Testis (tissue), 5 donors: ENCODE measurements at places on chromosomes 2 and 18. TPM values are rescaled to one million over a fixed set of nuclear protein-coding genes. Genes with fewer than 3 reads are reported as not detected.
A peak's percentile ranks its signal among the peaks of the same experiment; 100 is the strongest.

C2orf80 gene
- total RNA-seq, result not detected

CDKL4 gene
- 4.2 TPM for total RNA-seq

LTBP1 gene
- total RNA-seq, result 39.6 TPM

ZNF532 gene
- total RNA-seq, result 131 TPM

ALMS1 gene
- 201 TPM for total RNA-seq

HOXD9 gene
- 21.2 TPM for total RNA-seq

SEPTIN10 gene
- total RNA-seq, result 118 TPM

NT5DC4 gene
- 2.8 TPM for total RNA-seq

- peak; percentile 55 for DNase-seq
Observed at GRCh38 chr18:49723648-49724180, 89.6 kb downstream of the ACAA2 start.

DNA sequence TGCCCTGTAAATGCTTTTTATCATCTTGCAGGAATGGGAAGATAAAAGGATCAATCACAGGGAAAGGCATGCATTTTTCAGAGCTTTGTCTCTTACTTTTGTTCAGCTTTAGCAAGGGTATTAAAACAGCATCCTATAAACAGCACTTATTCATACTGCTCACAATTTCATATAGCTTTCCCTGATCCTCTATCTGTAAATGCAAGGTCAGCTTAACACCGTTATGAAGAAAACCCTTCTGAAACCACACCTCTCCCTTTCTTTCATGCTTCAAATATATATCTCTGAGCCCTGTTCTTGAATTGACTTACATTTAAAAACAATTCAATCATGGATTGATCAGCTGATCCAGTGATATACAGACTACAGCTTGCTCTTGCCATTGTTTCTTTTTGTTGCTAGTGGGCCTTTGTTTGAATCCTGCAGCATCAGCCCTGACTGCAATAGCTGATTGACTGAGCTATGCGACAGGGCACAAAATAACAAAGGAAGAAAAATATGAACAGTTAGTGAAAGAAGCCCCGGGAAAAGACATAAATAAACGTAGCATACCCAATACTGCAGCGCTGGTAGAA, 795.5 kb upstream of the CDH2 start:
- DNase-seq, result no peak

DNA sequence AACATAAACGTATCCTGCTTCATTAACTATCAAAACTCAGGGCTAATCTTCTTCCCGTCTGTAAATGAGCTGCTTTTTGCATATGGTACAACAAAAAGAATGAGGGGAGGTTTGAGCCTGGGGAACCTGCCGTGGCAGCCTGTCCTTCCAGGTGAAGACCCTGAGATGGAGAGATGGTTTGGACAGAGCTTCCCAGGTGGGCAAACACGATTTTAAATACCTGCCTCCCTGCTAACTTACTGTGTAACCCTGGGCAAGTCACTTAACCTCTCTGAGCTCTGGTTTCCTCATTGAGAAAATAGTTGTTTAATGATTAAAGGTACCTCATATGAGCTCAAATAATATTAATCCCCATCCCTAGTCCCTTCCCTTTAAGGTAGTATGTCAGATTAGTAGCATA, 9.0 kb downstream of the EMX1 start:
- DNase-seq, result no peak

DNA sequence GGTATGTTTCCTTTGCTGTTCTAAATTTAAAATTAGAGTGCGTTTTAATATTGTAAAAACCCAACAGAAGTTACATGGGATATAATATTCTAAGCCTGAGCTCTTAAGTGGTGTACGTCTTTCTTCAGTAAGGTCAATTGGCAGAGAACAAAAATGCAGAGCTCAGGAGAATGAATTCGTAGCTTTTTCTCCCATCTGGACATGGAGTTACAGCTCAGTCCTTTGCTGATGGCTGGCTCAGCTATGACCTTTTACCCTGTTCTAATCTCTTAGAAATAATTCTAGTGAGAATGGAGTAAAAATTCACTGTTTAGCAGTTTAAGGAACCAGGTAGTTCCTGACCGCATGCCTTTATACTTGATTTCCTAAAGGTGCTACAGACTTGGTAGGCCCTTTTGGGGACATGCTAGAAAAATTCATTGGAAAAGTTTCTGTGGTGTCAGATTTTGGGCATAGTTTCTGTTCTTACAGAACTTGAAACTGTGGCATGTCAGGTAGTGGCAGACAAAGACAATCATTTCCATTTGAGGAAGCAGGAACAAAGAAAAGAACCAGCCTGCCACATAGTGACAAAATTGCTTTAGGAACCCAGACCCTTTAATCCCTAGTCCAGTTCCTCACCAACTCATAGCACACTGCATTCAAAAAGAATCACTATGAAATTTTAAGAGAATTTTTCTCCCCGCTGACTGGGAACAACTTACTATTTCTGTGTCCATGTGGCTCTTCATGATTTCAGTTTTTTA, 566.8 kb upstream of the ZNF804A start:
- DNase-seq, result no peak

- DNase-seq, result no peak
Observed at GRCh38 chr2:218022131-218022850, 19.5 kb upstream of the TNS1 start.

DNA sequence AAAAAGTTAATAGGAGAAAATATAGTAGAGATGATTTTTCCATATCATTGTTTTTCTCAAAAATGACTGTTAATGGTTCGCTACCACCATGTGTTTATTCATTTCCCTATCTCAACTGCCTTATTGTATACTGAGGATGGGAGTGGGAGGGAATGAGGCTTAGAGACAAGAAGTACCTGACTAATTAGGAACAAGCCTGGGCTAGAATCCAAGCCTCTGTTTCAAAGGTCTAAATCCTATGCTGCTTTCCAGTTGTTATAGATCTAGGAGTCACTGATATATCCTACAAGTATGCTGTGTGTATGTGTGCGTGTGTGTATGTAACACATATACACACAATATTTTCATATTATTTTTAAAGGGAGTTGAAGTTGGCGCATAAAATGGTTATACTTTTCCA, 465.9 kb downstream of the EPHA4 start:
- DNase-seq, result no peak

GRCh38 chr2:41600460-41600859, 447.4 kb upstream of the PKDCC start:
- DNase-seq, result no peak

DNA sequence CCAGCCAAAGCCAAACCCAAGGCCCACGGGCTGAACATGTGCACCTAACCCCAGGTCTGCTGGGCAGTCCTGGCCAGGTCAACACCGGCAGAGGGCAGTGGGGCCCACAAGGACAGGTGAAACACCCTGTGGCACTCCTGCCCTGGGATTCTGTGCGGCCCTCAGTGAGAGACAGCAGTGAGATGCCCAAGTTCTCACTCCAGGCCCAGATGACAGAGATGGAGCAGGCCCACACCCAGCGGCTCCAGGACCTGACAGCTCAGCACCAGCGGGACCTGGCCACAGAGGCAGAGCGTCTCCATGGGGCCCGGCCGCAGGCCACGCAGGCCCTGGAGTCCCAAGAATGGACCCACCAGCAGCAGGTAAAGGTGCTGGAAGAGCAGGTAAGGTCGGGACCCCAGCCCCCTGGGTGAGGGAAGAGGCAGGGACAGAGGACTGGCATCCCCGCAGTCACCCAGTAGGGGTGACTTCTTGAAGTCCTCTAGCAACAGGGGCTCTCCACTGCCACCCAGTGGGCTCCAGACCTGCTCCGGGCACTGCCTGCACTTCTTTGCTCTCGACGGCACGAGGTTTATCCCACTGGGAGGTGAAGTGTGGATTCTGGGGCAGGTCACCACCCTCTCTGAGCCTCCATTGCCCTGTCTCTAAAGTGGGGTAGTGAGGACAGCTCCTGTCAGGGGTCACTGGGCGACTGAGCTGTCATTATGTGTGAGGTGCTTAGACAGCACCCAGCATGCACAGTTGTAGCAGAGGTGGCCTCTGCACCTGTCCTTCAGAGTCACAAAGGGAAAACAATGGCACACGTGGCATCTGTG, 8.8 kb upstream of the SNED1 start:
- DNase-seq, result peak; percentile 31

- no peak for DNase-seq
Observed at GRCh38 chr18:13246591-13246990, 28.0 kb downstream of the LDLRAD4 start.

DNA sequence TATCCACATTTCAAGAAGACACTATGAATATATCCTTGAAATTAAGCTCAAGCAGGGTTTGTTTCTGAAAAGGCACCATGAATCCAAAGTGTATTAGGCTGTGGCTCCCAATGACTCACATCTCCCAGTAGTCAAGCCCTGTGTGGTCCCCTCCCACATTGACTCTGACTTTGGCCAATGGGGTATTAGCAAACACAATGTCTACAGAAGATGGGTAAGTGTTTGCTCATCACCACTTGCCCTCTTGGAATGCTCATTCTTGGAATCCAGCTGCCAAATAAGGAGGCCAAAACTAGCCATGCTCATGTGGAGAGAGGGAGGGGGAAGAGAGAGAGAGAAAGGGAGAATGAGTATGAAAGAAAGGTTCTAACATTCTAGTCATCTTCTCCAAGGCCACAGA, 490.0 kb downstream of the TXNL1 start:
- no peak for DNase-seq

DNA sequence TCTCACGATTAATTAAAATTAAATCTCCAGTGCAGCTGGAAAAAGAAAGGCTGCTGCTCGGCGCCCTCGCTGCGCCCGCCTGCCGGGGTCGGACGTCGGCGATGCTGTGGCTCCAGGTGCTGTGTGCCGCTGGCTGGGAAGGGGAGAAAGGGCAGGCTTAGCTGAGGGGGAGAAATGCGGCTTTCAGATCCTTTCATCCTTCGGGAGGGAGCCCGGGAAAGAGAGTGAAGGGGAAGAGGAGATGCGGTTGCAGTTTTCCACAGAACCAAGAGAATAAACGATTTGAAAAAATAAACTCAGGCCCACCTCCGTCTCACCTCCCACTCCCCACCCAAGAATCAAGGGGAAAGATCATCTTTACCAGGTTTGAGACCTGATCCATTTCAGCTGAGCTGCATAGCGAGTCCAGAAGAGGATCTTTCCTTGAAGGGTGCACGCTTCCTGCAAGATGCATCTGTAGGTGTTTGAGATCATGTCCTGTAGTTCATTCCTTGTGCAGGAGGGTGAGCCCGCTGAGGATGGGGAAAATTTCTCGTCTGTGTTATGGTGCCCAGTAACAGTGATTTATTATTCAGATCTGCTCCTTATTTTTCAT, 495 bp downstream of the TMEM169 start:
- no peak for DNase-seq

DNA sequence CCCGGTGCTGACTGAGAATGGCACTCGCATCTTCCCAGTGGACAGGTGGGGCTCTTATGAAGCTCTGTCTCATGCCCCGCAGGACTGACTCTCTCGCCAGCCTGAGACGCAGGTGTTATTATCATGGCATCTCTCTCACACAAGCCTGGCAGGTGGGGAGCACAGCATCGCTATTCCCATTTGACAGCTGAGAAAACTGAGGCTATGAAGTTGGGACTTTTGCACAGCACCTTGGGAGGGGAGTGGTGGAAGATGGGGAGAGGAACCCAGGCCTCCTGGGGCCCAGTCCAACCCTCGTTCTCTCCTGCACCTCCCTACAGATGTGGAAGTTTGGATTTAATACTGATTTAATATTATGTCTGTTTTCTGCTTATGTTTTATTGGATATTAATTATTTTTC, 9.0 kb upstream of the NTSR2 start:
- no peak for DNase-seq

- DNase-seq, result no peak
Observed at GRCh38 chr2:237314681-237315080, 99.3 kb downstream of the COL6A3 start.

DNA sequence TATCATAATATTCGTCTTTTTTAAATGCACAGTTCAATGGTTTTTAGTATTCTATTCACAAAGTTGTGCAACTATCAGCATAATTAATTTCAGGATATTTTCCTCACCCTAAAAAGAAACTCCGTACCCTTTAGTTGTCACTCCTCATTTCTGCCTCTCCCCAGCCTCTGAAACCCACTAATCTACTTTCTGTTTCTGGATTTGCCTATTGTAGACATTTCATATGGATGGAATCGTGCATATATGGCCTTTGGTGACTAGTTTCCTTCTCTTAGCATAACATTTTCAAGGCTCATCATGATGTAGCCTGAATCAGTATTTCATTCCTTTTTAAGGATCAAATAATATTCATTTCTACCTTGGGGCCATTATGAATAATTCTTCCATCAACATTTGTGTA, 18.5 kb downstream of the NEURL3 start:
- no peak for DNase-seq

- no peak for DNase-seq
Observed at GRCh38 chr18:27206411-27206810, 21.3 kb upstream of the CHST9 start.

DNA sequence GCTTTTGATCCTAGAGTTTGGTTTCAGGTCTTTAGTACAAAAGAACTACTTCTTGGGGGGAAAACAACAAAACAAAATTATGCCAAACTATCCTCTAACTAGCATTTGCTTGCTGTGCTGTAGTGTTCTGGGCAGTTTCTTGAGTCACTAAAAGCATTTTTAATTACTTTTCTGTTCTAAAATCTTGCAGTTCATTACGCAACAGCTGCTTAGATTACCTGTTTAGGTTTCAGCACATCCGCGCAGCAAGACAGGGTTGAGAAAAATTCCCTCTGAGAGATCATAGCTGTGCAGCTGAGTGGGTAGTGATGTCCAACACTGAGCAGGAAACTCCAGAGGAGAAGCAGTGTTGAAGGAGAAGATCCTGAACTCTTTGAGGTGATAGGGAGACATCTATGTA, 9.0 kb downstream of the DAW1 start:
- no peak for DNase-seq
